ENCODE measurements at places on chromosomes 6 and 20.

GRCh38 chr6:31128093-31128676, 7.9 kb upstream of the CDSN start:
- DNase-seq = peak; percentile 74

DNA sequence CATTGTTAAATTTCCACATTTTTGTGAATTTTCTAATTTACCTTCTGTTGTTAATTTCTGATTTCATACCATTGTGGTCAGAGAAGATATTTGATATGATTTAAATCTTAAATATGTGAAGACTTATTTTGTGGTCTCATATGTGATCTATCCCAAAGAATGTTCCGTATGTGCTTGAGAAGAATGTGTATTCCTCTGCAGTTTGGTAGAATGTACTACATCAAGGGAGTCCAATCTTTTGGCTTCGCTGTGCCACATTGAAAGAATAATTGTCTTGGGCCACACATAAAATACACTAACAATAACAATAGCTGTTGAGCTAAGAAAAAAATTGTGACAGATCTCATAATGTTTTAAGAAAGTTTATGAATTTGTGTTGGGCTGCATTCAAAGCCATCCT, 176.2 kb upstream of the PRND start:
- no peak for DNase-seq

GRCh38 chr6:31070711-31071197, 41.6 kb downstream of the C6orf15 start:
- peak; percentile 15 for DNase-seq

GRCh38 chr6:33279971-33280511, 3.1 kb downstream of the B3GALT4 start:
- DNase-seq = peak; percentile 71

- DNase-seq = no peak
Observed at GRCh38 chr6:106858653-106859092, 115.9 kb downstream of the CD24 start.

GRCh38 chr6:366389-367297, 24.9 kb upstream of the IRF4 start:
- DNase-seq = no peak

- DNase-seq = no peak
Observed at GRCh38 chr6:80142586-80142985, 36.1 kb downstream of the BCKDHB start.

GRCh38 chr6:150336299-150336698, 32.5 kb upstream of the IYD start:
- no peak for DNase-seq

Measured in NAMALWA (cell line).